ENCODE measurements at places on chromosomes 4 and X. TPM values are rescaled to one million over a fixed set of nuclear protein-coding genes. Genes with fewer than 3 reads are reported as not detected.

- H3K27ac ChIP-seq = no peak overlapping the region
- no peak for DNase-seq
- no peaks in the 10 kb centered on the region for H3K4me1 ChIP-seq
- H3K27me3 ChIP-seq = no peaks in the 10 kb centered on the region
- H3K4me3 ChIP-seq = no peak overlapping the region
Observed at GRCh38 chrX:18757956-18758932, 50.8 kb downstream of the PPEF1 start.

- no peak overlapping the region for H3K4me3 ChIP-seq
- H3K27ac ChIP-seq = no peak overlapping the region
- no peaks in the 10 kb centered on the region for H3K4me1 ChIP-seq
- no peaks in the 10 kb centered on the region for H3K36me3 ChIP-seq
- DNase-seq = no peak
Observed at GRCh38 chr4:64829749-64830148, 420.5 kb upstream of the TECRL start.

NDP gene
- total RNA-seq = not detected

- no peak for DNase-seq
- H3K4me1 ChIP-seq = no peaks in the 10 kb centered on the region
- H3K27ac ChIP-seq = no peak overlapping the region
- no peaks in the 10 kb centered on the region for H3K27me3 ChIP-seq
- H3K4me3 ChIP-seq = no peak overlapping the region
Observed at GRCh38 chr4:137997496-137997895, 244.7 kb downstream of the SLC7A11 start.

DNA sequence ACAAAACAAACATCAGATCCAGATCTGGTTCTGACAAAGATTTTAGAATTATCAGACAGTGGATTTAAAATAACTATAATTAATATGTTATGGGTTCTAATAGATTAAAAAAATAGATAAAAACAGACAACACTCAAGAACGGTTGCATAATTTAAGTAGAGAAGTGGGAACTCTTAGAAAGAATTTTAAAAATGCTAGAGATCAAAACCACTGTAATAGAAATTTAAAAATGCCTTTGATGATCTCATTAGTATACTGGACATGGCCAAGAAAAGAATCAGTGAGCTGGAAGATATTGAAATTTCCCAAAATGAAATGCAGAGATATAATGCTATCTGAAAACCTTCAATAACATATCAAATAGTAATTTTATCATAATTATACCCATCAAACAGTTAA is 28.3 kb upstream of the DYNLT3 start:
- no peaks in the 10 kb centered on the region for H3K36me3 ChIP-seq
- H3K4me3 ChIP-seq = no peak overlapping the region
- H3K4me1 ChIP-seq = no peaks in the 10 kb centered on the region
- no peak overlapping the region for H3K27ac ChIP-seq
- no peaks in the 10 kb centered on the region for H3K27me3 ChIP-seq
- no peak for DNase-seq

- peak overlapping the region; percentile 19 for H3K4me3 ChIP-seq
- peak; percentile 16 for DNase-seq
- H3K36me3 ChIP-seq = no peaks in the 10 kb centered on the region
Observed at GRCh38 chr4:6892190-6892908, 17.3 kb upstream of the TBC1D14 start.

EDA gene
- 2.4 TPM for total RNA-seq

SPIN4 gene
- 1.1 TPM for total RNA-seq

NDST4 gene
- total RNA-seq = not detected

- no peaks in the 10 kb centered on the region for H3K4me1 ChIP-seq
- H3K27ac ChIP-seq = no peak overlapping the region
- DNase-seq = no peak
- H3K27me3 ChIP-seq = no peaks in the 10 kb centered on the region
- H3K4me3 ChIP-seq = no peak overlapping the region
Observed at GRCh38 chrX:46698691-46699090, 60.2 kb downstream of the SLC9A7 start.

DNA sequence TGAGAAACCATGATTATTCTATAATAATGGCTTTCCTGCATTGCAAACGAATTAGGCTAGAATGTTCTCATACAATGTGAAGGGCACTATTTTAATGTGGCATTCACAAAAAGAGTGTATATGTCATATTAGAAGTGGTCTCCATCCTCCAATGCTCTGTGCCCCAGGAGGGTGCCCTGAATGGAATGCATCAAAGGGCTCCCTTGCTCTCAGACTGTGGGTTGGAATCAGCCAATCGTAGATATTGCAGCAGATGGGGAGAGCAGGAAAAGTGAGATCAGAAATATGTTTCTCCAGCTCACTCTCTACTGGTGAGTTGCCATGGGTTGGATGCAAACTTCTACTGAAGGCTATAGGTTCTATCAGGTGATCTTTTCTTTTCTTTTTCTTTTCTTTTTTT is 11.9 kb upstream of the NSUN7 start:
- no peak for DNase-seq
- no peaks in the 10 kb centered on the region for H3K27me3 ChIP-seq
- no peaks in the 10 kb centered on the region for H3K4me1 ChIP-seq

GRCh38 chr4:81509191-81509590 is 37.5 kb upstream of the RASGEF1B start:
- H3K27ac ChIP-seq = no peak overlapping the region
- H3K36me3 ChIP-seq = no peaks in the 10 kb centered on the region
- peaks cover 33% of the 10 kb centered on the region for H3K4me1 ChIP-seq
- no peaks in the 10 kb centered on the region for H3K27me3 ChIP-seq

- H3K4me3 ChIP-seq = no peak overlapping the region
- H3K27me3 ChIP-seq = no peaks in the 10 kb centered on the region
- no peak overlapping the region for H3K27ac ChIP-seq
- H3K36me3 ChIP-seq = no peaks in the 10 kb centered on the region
- no peak for DNase-seq
Observed at GRCh38 chr4:178881937-178882336, 1439.7 kb upstream of the AGA start.

GRCh38 chr4:3419836-3420605 is 21.7 kb upstream of the HGFAC start:
- no peaks in the 10 kb centered on the region for H3K36me3 ChIP-seq
- H3K4me3 ChIP-seq = no peak overlapping the region
- no peak for DNase-seq
- H3K27ac ChIP-seq = no peak overlapping the region
- H3K4me1 ChIP-seq = no peaks in the 10 kb centered on the region

NCAPG gene
- 0.61 TPM for total RNA-seq

IL2 gene
- 4.7 TPM for total RNA-seq
